CD4-positive, alpha-beta T cell treated with Interleukin-21 for 1 hour (primary cell): ENCODE measurements at places on chromosomes 2 and 18.

DNA sequence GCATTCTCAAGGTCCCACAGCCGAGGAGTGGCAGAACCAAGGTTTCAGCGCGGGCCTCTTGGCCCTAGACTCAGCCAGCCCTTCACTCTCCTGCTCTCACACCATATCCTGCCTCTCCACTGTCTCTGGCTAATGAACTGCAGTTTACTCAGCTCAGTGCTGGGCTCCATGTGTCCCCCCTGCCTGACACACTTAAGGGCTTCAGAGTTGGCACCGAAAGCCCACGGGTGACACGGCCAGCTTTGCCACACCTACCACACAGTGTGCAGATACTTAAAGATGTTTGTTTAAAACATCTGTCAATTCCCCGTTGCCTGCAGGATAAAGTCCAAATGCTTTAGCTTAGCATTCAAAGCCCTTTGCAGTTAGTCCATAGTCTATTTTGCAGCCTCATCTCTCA, 241.2 kb downstream of the SEPTIN10 start:
- no peak for DNase-seq

GRCh38 chr2:237540823-237541222, 25.6 kb upstream of the PRLH start:
- no peak for DNase-seq

- DNase-seq = no peak
Measured at GRCh38 chr2:198143793-198144192, 339.4 kb downstream of the PLCL1 start.

DNA sequence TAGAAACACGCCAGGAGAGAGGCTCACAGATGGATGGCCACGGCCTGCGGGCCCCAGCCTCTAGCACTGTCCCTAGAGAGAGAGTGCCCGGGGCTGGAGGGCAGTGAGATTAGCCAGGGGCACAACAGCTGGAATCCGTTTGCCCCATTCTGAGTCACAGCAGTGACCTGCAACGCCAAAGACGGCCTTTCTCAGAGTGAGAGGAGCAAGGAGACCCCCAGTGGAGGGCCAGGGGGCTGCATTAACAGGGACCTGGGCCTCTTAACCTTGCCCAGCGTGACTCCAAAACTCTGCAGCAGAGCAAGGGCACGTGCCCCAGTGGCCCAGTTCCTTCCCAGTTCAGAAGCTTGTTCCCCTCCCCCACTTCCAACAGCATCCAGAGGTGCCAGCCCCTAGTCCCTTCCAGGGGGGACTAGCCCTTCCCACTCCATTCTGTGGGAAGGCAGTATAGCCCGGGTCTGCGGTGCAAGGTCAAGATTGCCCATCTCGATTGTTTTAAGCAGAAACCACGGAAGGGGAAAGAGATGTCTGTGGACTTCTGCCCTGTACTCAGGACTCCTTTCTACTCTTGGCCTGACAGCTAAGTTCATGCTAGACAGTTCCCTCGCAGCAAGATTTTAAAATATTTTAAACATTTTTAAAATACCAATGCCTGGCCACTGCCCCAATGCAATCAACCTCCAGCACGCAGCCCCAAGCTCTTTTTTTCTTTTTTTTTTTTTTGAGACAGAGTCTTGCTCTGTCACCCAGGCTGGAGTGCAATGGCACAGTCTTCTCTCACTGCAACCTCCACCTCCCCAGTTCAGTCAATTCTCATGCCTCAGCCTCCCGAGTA, 50.9 kb upstream of the BIN1 start:
- DNase-seq = no peak

- DNase-seq = no peak
Measured at GRCh38 chr2:103660947-103661346, 899.1 kb downstream of the TMEM182 start.

DNA sequence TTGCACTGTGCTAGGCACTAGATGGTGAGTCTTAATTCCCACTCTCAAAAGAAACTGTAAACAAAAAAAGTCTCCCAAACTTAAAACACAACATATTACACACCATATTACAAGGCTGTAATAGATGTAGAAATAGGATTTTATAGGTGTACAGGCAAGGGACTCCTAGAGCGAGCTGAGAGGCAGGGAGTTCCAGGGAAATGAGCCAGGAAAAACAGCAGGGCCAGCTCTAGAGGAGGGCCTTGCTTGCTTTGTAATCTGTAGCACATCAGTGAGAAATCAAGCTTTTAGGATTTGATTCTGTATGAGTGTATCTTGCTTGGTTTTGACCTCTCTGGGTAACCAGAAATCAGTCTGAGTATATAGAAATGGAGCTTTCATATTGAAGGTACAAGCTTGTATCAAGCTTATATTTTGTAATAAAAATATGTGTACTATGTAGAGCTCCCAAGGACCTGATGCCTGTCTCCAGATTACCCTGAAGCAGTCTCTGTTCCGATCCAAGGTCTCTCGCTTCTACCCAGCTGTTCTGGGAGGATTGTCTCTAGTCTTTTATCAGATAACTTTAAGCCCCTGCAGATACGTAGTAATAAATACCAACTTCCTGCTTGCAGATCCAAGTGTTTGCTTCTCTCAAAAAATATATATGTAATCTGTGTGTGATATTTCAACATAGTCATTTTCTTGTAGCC, 73.0 kb downstream of the MYO1B start:
- DNase-seq = no peak

DNA sequence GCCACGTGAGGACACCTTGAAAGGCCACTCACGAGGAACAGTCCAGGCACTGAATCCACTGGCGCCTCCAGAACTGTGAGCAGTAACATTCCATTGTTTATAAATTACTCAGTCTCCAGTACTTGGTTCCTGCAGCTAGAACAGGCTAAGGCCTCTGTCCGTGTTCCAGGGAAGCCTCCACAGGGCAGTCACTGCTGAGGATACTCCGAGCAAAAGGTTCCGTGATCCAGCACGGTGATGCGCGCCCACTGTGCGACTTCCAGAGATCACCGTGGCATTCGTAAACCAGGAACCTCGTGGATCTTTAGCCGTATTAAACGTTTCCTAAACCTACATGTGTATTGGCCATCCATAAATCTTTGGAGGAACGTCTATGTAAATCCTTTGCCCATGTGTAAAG, 51.5 kb upstream of the SALL3 start:
- DNase-seq = no peak

- no peak for DNase-seq
Measured at GRCh38 chr2:10146366-10147005, 23.9 kb downstream of the RRM2 start.

DNA sequence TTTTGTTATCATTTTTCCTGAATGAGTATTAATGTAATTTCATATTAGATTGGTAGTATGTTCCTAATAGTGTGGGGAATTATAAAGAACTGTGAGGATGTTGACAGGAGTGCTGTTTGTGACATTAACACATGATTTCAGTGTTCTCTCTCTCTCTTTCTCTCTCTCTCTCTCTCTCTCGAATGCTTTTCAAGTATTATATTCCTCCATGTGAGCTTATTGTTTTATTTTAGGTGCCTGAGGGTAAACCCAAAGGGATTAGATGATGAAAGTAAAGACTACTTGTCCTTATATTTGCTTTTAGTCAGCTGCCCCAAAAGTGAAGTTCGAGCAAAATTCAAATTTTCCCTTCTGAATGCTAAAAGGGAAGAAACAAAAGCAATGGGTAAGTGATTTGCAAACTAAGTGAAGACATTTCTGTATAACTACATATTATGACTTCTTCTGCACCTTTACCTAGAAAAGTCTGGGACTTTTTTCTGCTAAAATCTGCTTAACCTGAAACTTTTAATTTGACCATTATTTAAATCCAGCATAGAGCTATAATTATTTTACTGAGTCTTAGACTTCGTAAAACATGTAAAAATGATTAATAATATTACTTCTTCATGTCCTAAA, 49.2 kb downstream of the SPOPL start:
- no peak for DNase-seq
